Caki2 (cell line): ENCODE measurements at places on chromosomes 1 and 21. TPM values are rescaled to one million over a fixed set of nuclear protein-coding genes. Genes with fewer than 3 reads are reported as not detected.

GRCh38 chr1:205581321-205581980, 50.4 kb downstream of the ELK4 start:
- DNase-seq, result no peak

GRCh38 chr21:28554660-28555475, 437.8 kb downstream of the LTN1 start:
- no peak for DNase-seq

DNA sequence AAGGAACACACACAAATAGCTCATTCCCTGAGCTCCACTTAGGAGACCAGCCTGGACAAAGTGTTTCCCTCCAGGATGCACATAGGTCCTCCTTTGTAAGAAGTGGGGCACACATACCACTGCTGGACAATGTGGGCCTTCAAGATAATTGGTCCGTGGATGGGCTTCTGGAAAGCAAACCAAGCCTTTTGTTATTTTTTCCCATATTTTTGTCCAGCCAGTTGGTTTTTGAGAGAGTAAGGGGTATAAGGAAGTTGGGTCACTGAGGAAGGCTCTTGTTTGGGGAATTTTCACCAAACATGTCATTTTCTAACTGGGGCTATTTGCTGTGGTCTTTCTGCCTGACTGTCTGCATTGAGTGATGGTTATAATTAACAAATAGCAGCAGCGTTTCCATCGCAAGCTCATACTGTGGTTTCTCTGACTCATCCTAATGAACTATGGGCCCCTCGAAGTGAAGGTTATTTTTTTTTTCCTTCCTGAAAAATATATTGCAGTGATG, 306.3 kb upstream of the DUSP10 start:
- DNase-seq, result peak; percentile 45

- DNase-seq, result no peak
Observed at GRCh38 chr1:99546432-99547416, 99.2 kb upstream of the PALMD start.

The LEMD1 gene
- total RNA-seq, result 0.27 TPM in 1 of 2 replicates, not detected in the other

DNA sequence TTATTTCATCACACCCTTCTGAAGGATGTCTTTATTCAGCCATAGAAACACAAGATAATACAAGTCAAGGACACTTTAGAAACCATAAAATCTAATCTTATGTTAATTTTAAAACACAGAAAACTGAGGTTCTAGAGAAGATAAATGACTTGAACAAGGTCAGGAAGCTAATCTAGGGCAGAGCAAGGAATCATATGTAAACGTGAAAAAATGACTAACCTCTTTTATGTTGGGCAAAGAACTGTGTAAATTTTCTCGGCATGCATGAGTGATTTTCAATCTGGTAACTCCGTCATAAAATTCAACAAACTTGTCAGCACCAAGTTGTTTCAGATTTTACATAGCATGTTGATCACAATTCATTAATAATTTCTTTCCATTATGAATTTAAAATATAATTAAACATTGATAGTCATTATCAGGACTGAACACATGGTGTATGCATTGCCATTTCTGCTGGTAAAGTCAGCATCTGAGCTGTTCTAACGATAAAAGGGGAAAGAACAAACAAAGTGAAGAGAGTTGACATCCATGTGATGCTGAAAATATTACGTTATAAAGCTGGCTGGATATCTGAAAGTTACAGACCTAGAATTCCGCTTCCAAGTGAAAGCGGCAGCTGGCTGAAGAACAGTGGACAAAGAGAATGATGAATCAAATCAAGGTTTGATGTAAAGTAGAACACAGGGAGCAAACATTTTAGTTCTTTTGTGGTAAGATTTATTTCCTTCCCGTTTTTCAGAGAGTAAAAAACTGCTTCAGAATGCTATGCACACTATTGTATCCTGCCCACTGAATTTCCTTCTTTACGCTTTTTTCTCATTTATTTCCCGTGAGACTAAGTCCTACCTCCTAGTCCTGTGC, 1037.4 kb upstream of the TMPRSS15 start:
- DNase-seq, result no peak

DNA sequence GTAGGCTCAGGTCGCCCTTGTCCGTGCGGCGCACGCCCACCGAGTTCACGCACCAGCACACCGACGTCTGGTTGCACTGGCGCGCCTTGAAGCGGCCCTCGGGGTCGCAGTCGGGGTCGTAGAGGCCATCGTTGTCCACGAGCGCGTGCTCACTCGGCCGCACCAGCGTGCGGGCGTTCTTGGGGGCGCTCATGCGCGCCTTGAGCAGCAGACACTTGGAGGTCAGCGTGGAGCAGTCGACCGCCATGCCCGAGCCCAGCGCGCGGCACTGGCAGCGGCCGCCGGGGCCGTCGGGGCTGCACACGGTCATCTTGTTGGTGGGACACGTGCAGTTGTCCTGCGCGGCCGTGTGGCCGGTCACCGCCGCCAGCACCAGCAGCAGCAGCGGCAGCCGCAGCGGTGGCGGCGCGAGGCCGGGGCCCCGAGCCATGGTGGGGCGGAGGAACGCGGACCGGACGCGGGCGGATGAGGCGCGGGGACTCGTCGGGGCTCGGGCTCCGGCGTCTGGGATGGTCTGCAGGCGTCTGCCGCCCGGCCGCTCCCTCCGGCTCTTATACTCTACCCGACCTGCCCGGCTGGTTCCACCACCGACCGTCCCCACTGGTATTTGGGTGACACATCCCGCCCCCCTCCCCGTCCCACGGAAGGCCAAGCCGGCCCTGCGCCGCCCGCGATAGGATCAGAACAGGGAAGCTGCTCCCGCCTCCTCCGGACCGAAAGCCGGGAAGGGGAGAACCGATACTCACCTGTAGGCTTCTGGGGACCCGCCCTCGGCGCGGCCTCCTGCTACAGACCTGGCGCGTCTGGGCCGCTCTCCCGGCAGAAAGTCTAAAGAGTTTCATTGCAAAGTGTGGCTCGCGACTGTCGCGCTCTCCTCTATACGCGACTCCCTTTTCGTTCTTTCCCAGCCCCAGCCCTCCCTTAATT, at the start of gene TACSTD2:
TACSTD2 (minus strand) TSS at position 526 of the 927 bp plus-strand sequence; CDS start at position 430, 96 bp downstream.
- DNase-seq, result no peak

DNA sequence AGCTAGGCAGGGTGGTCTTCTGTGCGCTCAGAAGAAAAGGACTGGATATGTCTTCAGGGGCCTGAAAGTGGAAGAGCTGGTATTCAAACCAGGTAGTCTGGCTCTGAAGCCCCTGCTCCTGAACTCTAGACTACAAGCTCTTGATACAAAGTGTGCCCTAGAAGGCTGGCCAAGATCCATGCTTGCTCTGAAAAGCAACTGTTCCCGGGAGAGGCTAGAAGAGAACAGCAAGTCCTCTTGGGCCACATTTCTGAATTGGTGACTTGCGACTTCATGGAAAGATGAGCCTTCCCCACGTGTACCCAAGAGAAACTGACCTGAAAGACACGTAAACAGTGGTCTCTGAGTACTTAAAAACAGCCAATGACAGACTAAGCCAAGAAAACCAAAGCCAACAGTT, 123.3 kb upstream of the GRIK3 start:
- no peak for DNase-seq

The PRAMEF10 gene
- total RNA-seq, result not detected in 2 replicates

DNA sequence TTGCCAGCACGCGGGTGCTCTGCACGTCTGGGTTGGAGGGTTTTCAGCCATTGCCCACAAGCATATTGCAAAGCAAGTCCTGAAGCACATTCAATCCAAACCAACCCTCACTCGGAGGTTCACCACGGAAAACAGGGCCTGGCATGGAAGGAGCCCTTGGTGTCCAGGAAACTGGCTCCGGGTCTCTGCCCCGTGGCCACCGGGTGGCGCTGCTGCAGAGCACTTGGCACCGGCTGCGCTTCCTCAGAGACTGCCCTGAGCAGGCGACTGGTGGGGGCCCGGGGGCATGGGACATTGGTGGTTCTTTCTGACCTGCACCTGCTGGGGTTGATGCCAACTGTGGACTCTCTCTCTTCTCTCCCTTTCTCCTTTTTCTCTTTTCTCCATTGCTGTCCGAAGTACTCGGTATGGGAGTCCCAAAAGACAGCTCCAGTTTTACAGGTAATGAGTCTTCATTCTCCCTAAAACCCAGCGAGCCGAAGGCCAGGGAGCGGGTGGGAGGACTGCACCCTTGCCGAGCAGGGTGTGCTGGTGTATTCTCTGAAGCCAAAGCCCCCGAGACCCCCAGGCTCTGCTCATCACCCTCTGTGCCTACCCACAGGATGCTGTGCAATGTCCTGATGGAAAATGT, 4.1 kb upstream of the KCNAB2 start:
- no peak for DNase-seq

- no peak for DNase-seq
Observed at GRCh38 chr1:68201546-68202238, 30.6 kb downstream of the WLS start.

- DNase-seq, result no peak
Observed at GRCh38 chr1:193593147-193593885, 406.9 kb upstream of the B3GALT2 start.

- DNase-seq, result no peak
Observed at GRCh38 chr1:2289607-2290006, 61.5 kb downstream of the SKI start.

DNA sequence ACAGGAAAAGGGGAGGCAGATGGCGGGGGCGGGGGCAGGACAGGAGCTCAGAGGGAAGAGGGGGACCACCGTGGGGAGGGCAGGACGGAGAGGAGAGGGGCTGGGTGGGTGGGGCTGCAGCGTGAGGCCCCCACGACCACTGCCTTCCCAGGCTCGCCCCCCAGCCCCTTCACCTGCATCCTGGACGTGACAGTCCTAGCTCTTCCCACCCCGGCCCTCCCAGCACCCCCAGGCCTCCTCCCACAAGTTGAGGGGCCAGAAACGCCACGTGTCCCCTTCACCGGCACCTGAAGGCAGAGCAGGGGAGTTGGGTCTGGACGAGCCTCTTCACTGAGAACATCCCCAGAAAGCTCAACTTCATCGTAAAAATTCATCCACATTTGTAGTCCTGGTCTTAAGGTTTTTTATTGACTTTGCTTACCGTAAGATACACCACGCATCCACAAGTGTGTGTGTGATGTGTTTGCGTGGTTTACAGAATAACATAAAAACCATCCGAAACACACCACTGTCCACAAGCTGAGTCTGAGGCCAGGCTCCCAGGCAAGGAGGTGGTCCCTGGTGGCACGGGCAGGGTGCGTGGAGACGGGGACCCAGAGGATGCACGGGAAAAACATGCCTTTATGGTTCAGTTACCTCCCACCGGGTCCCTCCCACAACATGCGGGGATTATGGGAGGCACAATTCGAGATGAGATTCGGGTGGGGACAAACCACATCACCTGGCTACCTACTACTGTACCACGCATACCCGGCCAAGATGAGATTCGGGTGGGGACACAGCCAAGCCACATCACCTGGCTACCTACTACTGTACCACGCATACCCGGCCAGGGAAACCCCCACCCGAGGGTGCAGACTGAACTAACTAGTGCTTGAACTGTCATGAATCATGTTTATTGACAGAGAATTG, 13.9 kb upstream of the COL18A1 start:
- no peak for DNase-seq

- no peak for DNase-seq
Observed at GRCh38 chr1:112981426-112981825, 25.4 kb upstream of the SLC16A1 start.

- no peak for DNase-seq
Observed at GRCh38 chr1:160618763-160619274, 28.0 kb downstream of the SLAMF1 start.

GRCh38 chr1:244920911-244921761, 56.8 kb upstream of the HNRNPU start:
- DNase-seq, result no peak

DNA sequence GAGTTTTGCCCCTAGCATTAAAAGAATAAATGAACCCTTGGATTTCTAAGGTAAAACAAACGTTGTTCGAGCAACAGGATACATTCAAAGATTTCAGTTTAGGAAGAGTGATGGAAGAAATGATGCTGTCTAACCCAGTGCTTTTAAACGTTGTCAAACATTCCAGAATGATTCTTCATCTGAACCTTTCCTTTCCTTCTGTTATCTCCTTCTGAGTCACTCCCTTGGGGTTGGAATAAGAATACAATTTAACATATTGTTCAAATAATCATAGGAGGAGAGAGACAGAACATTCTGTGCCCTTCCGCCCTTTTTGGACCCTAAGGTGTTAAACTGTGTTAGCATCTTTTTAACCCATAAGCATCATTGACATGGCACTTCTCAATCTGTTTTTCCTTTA, 61.1 kb upstream of the RCOR3 start:
- DNase-seq, result no peak

GRCh38 chr1:77467021-77467595, 185.3 kb downstream of the AK5 start:
- no peak for DNase-seq

- no peak for DNase-seq
Observed at GRCh38 chr1:207888652-207889051, 22.3 kb downstream of the CD34 start.

DNA sequence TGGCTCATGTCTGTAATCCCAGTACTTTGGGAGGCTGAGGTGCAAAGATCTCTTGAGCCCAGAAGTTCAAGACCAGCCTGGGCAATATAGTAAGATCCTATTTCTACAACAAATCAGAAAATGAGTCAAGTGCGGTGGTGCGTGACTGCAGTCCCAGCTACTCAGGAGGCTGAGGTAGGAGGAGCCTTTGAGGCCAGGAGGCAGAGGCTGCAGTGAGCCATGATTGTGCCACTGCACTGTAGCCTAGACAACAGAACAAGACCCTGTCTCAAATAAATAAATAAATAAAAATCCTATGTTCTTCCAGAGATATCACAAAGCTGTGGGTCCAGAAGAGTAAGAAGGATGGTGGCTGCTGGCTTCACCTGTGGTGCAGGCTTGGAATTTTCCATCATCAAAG, 22.1 kb downstream of the CDA start:
- DNase-seq, result peak; percentile 67

The SLC1A7 gene
- total RNA-seq, result not detected in 2 replicates

GRCh38 chr1:199976496-199977144, 50.9 kb upstream of the NR5A2 start:
- DNase-seq, result no peak

The VWA1 gene
- total RNA-seq, result 37.5 and 47.0 TPM in 2 replicates

- DNase-seq, result no peak
Observed at GRCh38 chr1:1907098-1907736, 7.8 kb upstream of the CALML6 start.

- no peak for DNase-seq
Observed at GRCh38 chr1:48051466-48052126, 54.4 kb upstream of the TRABD2B start.

The NECAP2 gene
- 65.2 and 95.0 TPM in 2 replicates for total RNA-seq

- no peak for DNase-seq
Observed at GRCh38 chr21:38430401-38430984, 67.8 kb downstream of the ERG start.

The DIO1 gene
- 0.27 and 18.9 TPM in 2 replicates for total RNA-seq

- DNase-seq, result no peak
Observed at GRCh38 chr1:88029899-88030298, 654.2 kb upstream of the PKN2 start.

The KIF14 gene
- 7.3 and 10.0 TPM in 2 replicates for total RNA-seq

- DNase-seq, result no peak
Observed at GRCh38 chr1:206511362-206512057, 4.2 kb downstream of the RASSF5 start.

The MPL gene
- not detected in 2 replicates for total RNA-seq

- DNase-seq, result no peak
Observed at GRCh38 chr21:41465176-41465781, 39.2 kb downstream of the MX1 start.
